Esophagus squamous epithelium (tissue), 5 donors: ENCODE measurements at places on chromosomes 7 and 10.

GRCh38 chr10:5817322-5818047 lies 4.3 kb upstream of the GDI2 start:
- DNase-seq, result no peak

- DNase-seq, result no peak
These were observed 713 bp downstream of the IMMP2L start for GRCh38 chr7:111561654-111561903.

DNA sequence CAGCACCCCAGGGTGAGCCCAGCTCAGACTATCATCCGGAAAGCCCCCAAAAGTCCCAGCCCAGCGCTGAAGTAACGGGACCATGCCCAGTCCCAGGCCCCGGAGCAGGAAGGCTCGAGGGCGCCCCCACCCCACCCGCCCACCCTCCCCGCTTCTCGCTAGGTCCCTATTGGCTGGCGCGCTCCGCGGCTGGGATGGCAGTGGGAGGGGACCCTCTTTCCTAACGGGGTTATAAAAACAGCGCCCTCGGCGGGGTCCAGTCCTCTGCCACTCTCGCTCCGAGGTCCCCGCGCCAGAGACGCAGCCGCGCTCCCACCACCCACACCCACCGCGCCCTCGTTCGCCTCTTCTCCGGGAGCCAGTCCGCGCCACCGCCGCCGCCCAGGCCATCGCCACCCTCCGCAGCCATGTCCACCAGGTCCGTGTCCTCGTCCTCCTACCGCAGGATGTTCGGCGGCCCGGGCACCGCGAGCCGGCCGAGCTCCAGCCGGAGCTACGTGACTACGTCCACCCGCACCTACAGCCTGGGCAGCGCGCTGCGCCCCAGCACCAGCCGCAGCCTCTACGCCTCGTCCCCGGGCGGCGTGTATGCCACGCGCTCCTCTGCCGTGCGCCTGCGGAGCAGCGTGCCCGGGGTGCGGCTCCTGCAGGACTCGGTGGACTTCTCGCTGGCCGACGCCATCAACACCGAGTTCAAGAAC lies 1.1 kb downstream of the VIM start:
- DNase-seq, result peak; percentile 65

- no peak for DNase-seq
These were observed 41.9 kb downstream of the TCF7L2 start for GRCh38 chr10:112991888-112992491.

GRCh38 chr7:101391991-101392390 lies 29.3 kb downstream of the COL26A1 start:
- no peak for DNase-seq

DNA sequence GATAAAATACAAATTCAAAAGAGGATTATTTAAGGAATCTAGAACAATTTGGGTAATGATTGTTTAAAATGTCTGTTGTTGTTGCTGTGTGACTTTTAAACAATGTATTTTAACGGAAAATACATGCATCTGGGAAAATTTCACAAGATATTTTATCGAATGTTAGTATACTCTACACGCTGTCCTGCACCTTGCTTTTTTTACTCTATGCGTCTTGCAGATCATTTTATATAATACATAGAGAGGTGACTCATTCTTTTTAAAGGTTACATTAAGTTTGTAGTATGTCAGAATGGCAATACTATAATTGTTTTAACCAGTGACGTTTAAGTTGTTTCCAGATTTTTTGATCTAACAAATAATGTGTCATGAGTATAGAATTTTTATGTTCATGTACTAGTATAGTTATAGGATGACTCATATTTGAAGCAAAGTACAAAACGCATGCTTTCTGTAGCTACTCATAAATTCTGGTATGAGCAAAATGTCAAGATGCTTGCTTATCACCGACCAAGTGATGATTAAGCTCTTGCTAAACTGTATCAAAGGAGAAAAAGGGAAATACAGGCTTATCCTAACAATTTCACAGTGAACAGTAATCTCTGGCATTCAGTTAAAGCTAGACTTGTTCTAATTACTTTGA lies 4.9 kb downstream of the DKK1 start:
- DNase-seq, result no peak

DNA sequence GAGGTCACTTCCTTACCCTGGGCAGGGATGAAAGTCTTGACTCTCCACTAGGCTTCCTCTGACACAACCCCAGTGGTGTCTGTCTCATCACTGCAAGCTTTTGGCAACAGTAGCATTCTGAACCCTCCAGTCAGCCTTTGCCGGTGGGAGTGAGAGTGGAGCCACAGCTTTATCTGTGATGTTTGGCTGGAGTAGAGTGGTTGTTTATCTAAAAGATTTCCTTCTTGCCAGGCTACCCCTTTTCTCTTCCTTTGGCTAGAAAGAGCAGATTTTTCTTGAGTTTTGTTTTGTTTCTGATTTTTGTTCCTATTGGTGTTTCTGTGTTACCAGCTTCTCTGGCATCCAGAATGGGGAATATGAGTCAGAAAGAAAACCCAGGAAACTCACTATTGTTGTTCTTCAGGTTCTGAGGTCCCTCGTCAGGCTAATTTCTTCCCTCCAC lies 98.9 kb upstream of the KIF5B start:
- DNase-seq, result no peak

DNA sequence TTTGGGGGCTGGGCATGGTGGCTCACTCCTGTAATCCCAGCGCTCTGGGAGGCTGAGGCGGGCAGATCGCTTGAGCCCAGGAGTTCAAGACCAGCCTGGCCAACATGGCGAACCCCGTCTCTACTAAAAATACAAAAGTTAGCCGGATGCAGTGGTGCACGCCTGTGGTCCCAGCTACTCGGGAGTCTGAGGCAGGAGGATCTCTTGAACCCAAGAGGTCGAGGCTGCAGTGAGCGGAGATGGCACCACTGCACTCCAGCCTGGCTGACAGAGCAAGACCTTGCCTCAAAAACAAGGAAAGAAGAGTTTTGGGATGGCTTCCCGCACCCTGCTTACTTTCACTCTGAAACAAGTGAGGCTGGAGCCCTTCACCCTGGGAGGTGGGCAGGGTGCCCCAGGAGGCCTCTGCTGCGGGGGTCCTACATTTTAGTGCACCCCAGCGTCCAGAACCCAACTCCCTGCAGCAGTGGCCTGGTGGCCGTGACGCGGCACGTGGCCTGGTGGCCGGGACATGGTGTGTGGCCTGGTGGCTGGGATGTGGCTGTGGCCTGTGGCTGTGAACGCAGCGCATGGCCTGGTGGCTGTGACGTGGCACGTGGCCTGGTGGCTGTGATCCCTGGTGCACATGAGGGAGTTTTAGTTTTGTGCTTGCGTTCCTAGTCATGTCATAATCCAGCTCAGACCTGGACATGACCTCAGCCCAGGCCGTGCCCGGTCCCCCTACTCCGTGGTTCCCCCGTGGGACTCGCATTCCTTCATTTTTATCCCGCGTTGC lies 9.3 kb downstream of the KNDC1 start:
- no peak for DNase-seq

- DNase-seq, result no peak
These were observed 10.4 kb downstream of the RAB11FIP2 start for GRCh38 chr10:118036281-118036875.

DNA sequence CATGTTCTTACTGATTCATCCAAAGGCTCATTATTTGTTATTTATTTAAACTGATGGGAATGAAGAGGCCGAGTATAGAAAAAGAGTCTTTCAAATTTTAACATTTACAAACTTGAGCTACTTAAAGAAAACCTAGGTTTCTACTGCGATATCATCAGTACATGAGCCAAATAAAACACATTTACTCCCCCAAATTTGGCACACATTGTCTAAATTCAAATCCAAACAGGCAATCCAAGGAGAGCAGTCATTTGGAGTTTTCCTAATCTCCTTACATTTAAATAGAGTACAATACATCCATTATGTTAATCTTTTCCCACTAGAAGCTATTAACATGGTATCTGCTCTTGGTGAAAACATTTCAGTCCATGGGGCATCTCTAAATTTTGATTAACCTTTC lies 2.2 kb downstream of the NMT2 start:
- DNase-seq, result no peak

GRCh38 chr10:42954766-42955492 lies 121.9 kb upstream of the RET start:
- DNase-seq, result no peak

DNA sequence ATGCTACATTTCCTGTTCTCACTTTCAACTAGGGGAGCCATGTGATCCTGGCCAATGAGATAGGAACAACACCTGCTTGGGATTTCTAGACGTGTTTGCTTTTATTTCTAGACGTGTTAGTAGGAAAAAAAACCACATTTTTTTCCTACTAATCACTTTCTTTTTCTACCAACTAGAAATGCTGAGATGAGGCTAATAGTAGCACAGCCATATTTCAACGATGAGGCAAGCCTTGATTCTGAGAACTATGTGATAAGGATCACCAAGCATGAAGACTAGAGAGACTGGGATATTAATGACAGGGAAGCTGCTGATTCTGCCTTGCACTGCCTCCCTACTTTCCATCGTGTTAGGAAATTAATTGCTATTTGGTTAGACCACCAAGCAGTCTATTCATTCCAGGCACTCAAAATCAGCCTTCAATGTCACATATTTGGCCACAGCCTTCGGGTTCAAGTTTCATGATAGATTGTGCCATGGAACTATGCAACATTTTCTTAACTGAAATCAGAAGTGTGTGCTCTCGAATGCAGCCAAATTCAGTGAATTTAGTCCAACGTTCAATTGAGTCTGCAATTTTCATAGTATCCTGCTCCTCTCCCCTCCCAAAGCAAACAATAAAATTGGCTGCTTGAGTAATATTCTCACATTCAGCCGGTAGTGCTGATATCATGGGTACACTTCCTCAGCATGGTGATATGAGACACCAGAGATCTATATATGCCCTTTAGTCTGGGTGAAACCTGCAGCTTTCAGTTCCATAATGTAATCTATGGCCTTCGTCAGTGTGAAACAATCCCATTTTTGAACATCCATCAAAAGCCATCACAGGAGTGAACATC lies 98.1 kb downstream of the GPR37 start:
- no peak for DNase-seq

- no peak for DNase-seq
These were observed 42.7 kb downstream of the PRR15 start for GRCh38 chr7:29606287-29606721.

GRCh38 chr7:22723181-22723601 lies 3.8 kb upstream of the IL6 start:
- no peak for DNase-seq

DNA sequence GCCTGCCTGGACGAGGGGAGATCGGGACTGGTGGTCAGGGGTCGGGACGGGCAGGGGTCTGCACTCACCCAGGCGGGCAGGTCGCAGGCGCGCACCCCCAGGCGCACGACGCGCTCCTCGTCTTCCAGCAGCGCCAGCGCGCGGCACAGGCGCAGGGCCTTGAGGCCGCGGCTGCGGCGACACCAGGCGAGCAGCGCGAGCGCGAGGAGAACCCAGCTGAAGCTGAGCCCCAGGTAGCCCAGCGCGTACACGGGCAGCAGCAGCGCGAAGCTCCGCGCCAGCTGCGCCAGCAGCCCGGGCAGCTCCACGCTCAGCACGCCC lies 328 bp downstream of the ESYT2 start:
- no peak for DNase-seq

GRCh38 chr7:158098125-158099030 lies 489.2 kb downstream of the PTPRN2 start:
- no peak for DNase-seq

DNA sequence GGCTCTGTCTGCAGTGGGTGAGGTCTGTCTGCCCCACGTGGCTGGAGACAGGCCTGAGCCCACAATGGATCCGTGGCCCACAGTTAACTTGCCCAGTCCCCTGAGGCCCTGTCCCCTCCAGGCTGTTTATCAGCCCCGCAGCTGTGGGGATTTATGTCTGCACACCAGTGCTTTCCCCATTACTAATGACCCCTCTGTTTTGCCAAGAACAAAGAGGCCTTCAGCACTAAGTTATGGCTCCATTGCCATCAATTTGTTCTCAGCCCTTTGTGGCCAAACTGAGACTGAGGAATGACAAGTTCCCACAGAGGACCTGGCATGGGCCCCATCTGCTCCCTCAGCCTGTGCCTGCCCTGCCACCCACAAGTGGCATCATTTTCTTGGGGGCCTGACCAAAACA lies 138.2 kb downstream of the C10orf105 start:
- no peak for DNase-seq

DNA sequence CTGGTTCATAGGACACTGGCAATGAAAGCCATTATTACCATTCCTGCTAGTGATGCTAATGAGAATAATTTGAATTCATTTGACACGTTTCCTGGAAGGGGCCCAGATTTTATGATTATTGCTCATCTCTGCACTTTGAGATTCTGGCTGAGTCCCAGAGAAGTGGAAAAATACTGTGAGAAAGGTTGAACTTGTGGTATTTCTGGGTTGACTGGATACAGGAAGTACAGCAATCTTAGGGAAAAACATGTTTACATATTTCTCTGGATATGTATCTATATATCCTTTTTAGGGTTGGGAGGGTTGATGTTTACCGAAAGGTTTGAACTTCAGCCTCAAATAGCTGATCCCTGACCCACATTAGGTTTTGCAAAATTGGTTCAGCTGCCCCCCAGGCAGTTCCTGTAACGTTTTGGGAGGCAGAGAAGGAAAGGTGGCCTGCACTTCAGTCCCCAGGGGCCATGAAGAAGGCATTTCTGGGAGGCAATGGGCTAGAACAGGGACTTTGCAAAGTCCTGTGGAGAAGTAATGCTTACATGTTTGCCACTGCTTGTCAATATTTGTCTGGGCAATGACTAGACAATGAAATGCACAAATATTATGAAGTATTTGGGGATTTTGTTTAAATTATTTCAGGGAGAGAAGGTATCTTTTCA lies 253.7 kb upstream of the PITRM1 start:
- no peak for DNase-seq

DNA sequence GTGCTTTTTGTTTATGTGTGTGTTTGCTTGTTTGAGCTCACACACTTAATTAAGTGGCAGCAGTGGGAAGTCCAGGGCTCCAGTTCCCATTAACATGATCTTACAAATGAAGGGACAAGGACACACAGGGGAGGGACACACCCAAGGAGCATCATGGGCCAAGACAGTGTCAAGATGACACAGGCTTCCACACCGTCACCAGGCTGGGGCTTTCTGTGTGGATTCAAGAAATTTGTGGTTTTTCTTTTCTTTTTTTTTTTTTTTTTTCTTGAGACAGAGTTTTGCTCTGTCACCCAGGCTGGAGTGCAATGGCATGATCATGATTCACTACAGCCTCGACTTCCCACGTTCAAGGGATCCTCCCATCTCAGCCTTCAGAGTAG lies 173.6 kb downstream of the KIAA1217 start:
- DNase-seq, result no peak
